ENCODE measurements at places on chromosomes 1 and 21. TPM values are rescaled to one million over a fixed set of nuclear protein-coding genes. Genes with fewer than 3 reads are reported as not detected.

The TTC39A gene
- total RNA-seq: 0.10 TPM

The WNT3A gene
- total RNA-seq: not detected

The PGLYRP3 gene
- total RNA-seq: not detected

The NHLH1 gene
- total RNA-seq: not detected

The NOL9 gene
- 73.4 TPM for total RNA-seq

The KRTAP20-1 gene
- total RNA-seq: not detected

The C1orf105 gene
- total RNA-seq: not detected

The DNM3 gene
- total RNA-seq: 20.5 TPM

The IFNAR2 gene
- 23.8 TPM for total RNA-seq

The CYP4Z1 gene
- total RNA-seq: not detected

The PADI4 gene
- total RNA-seq: 8.2 TPM

The ZNF648 gene
- not detected for total RNA-seq

The DENND2D gene
- 49.5 TPM for total RNA-seq

The KCTD3 gene
- total RNA-seq: 5.9 TPM

The RXFP4 gene
- total RNA-seq: not detected

The A3GALT2 gene
- not detected for total RNA-seq

The AMY1C gene
- total RNA-seq: not detected

The TMEM125 gene
- 0.10 TPM for total RNA-seq

The TMEM82 gene
- total RNA-seq: not detected

The VWA5B1 gene
- total RNA-seq: not detected

The CCDC185 gene
- total RNA-seq: not detected

The ICOSLG gene
- total RNA-seq: 15.4 TPM

The HORMAD1 gene
- total RNA-seq: 3.3 TPM

The CTSS gene
- total RNA-seq: 1,898 TPM

The CRNN gene
- total RNA-seq: not detected

The JAM2 gene
- under 0.01 TPM for total RNA-seq

The HEYL gene
- not detected for total RNA-seq

The LCE2C gene
- not detected for total RNA-seq

The MAN1C1 gene
- 12.9 TPM for total RNA-seq

The GNG4 gene
- total RNA-seq: 0.10 TPM

The RGS5 gene
- total RNA-seq: 1.4 TPM

The INKA2 gene
- 1.2 TPM for total RNA-seq

The INAVA gene
- total RNA-seq: under 0.01 TPM

The LSM10 gene
- 5.6 TPM for total RNA-seq

The ODF2L gene
- total RNA-seq: 57.9 TPM

The OR2T35 gene
- total RNA-seq: 0.42 TPM

All from mononuclear cell (primary cell).